ENCODE measurements at places on chromosomes 11 and 22.

DNA sequence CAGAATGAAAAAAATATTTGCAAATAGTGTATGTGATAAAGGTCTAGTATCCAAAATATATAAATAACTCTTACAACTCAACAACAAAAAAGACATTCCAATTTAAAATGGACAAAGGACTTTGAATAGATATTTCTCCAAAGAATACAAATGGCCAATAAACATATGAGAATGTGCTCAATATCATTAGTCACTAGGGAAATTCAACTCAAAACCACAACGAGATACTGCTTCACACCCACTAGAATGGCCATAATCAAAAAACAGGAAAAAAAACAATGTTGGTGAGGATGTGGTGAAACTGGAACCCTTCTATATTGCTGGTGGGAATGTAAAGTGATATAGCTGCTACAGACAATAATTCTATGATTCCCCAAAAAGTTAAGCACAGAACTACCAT is 38.6 kb upstream of the RPS13 start:
- DNase-seq = no peak

DNA sequence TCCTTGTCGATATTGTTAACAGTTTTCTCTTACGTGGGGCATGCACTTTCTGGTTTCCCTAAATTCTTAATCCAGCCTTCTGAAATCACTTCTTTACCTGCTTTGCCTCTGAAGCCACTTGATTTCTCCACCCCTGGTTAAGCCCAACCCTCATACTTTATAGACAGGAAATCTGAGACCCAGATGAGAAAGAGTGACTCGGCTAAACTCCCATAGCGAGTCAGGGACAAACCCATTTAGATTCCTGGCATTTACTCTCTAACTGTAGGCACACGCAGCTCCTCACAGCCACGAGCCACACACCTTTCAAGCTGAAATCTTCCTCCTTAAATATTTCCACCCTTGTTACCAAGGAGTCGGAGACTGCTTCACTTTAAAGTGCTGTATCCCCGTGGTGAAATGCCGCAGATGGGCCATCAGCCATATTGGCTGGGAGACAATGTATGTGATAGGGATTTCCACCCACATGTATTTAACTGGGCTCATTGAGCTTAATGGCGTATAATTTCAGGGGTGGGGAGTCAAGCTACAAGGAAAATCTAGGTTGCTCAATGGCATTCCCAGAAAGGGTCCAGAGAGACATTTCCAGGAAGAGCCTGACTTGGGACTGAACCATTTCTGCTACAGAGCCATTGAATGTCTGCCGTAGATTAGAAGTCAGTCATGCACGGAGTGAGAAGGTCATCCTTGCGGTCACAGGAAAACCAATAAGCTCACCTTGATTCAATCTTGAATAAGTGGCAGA is 49.9 kb upstream of the GRK3 start:
- DNase-seq = no peak

DNA sequence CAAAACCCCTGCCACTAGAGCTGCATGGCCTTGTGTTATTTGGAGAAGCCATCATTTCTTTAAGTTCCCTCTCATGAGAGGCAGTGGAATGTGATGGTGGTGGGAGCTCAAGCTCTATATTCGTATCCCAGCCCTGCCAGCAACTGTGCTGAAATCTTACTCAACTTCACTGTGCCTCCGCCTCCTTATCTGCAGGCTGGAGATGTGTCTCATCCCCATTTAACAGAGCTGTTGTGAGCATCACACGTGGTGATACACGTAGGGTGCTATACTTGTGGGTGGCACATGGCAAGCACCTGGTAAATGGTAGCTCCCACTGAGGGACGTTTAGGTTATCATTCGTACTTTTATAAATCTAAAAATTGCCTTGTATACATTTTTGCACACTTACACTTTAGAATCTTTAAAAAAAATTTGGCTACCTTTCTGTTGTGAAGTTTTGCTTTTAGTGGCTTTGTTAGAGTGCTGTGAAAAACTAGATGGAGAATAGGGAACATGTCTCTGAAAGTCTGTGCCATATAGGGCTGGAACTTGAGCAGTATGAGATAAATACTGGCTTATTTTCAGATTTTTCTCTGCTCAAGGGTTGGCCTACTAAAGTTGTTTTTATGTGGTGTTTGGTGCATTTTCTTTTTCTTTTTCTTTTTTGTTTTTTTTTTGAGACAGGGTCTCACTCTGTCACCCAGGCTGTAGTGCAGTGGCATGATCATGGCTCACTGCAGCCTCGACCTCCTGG is 23.2 kb downstream of the TNRC6B start:
- no peak for DNase-seq

DNA sequence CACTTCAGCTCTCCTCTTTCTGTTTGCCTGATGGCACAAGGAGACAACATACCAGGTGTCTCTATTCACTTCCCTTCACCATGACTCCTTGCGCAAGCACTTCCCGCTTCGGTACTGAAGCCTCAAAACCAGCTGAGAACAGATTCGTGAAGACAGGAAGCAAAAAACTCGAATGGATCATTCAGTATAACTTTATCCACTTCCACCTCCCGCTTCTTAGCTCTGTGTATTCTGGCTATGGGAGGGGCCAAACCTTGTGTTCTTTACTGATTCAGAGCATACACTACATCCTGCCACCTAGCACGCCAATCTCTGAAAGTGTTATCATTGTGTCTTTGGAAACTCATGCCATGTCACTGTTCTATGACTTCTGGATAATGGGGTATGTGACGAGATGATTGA is 62.2 kb upstream of the ADA2 start:
- DNase-seq = no peak

DNA sequence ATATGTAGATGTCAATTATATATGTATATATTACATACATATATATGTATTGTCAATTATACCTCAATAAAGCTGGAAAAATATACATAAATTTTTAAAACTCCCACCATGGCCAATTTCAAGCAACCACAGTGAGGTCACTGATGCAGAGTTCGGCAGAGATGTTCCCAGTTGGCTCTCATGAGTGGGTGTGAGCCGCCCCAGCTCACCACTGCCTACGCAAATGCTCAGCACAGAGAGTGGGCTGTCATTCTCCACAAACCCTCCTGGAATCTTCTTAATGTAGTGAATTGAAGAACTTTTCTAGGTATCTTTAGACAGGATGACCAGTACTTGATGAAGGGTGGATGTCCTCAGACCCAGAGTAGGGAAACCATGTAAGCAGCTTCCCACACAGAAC is 96.6 kb upstream of the TMEM45B start:
- DNase-seq = no peak

DNA sequence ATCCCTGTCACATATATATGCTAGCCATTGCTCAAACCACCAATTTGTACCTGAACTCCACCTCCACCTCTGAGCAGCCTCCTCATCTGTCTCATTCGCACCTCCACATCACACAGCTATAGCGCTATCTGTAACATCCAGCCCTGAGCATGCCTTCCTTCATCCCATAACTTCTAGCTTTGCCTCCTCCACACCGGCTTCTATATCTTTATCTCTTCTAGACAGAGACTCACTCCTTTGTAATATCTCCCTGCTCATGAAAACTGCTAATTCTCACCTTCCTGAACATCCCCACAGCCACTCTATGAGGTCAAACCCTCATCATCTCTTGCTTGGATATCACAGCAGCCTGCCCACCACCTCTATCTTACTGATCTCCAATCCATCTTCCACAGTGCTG is 5.9 kb downstream of the SIAE start:
- DNase-seq = peak; percentile 9

- DNase-seq = no peak
Observed at GRCh38 chr11:31645747-31646146, 136.2 kb downstream of the ELP4 start.

DNA sequence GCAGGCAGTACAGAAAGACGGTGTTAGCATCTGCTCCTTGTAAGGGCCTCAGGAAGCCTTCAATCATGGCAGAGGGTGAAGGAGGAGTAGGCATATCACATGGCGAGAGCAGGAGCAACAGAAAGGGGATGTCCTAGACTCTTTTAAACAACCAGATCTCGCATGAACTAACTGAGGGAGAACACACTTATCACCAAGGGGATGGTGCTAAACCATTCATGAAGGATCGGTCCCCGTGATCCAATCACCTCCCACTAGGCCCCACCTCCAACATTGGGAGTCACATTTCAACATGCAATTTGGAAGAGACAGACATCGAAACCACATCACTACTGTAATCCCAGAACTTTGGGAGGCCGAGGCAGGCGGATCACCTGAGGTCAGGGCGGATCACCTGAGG is 39.9 kb upstream of the LIPT2 start:
- no peak for DNase-seq

GRCh38 chr11:111766834-111767142 is 599 bp upstream of the PPP2R1B start:
- no peak for DNase-seq

- DNase-seq = no peak
Observed at GRCh38 chr11:114811971-114812370, 133.6 kb downstream of the NXPE2 start.

Measured in hematopoietic multipotent progenitor cell treated with erythropoietin and hydrocortisone succinate and interleukin-3 and kit ligand, for 8 days (in vitro differentiated cells).